ENCODE measurements at places on chromosomes 7 and 10.

DNA sequence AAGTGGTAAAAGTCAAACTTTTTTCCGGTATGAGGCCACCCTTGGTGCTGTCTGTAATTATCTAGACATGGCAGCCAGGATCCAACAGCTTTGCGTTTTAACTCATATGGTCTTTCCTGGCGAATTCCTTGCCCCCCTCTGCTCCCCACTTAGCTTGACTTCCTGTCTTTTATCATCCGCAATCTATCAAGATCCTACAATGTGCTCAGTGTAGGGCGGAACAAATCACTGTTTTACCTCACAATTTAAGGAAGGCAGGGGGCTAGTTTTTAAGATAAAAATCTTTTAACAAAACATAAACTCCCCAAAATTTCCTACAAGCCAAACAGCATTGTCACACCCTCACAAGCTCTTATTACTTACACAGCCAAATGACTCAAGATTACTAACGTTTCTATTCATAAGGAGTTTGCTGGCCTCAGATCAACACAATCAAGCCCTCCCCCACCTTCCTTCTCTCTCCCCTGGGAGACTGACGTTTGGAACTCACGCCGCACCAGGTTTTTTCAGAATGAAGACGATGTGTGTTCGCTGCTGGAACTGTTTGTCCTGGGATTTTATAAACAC is 1.3 kb upstream of the CDK14 start:
- DNase-seq: peak; percentile 68

- DNase-seq: no peak
Observed at GRCh38 chr10:124481717-124482116, 20.1 kb downstream of the LHPP start.

GRCh38 chr7:23955600-23956149 is 245.7 kb downstream of the STK31 start:
- no peak for DNase-seq

- no peak for DNase-seq
Observed at GRCh38 chr10:133125901-133126300, 34.1 kb upstream of the KNDC1 start.

DNA sequence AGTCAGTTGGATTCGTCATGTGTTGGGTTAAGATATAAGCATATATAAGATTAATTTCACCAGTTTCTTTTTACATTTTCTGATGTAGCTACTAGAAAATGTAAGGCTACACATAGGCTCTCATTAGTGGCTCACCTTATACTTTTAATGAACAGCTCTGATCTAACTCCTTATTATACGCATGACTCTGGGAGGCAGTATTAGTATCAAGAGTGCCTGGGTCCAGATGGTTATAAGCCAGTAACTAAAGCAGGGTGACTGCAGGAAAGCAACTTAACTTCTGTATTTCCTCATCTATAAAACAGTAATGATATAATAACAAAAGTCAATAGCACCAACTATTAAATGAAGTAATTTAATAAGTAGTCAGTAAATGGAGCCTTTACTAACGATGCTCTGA is 1.4 kb upstream of the ELMO1 start:
- no peak for DNase-seq
